Tibial nerve (tissue), 4 donors: ENCODE measurements at places on chromosomes 5 and 9. TPM values are rescaled to one million over a fixed set of nuclear protein-coding genes. Genes with fewer than 3 reads are reported as not detected.

- H3K4me1 ChIP-seq, result no peaks in the 10 kb centered on the region
- DNase-seq, result no peak
- no peaks in the 10 kb centered on the region for H3K27me3 ChIP-seq
- H3K36me3 ChIP-seq, result no peaks in the 10 kb centered on the region
Observed at GRCh38 chr5:25744908-25745307, 1100.1 kb upstream of the CDH10 start.

The DBH gene
- under 0.01 TPM for total RNA-seq

- no peaks in the 10 kb centered on the region for H3K36me3 ChIP-seq
- H3K27me3 ChIP-seq, result no peaks in the 10 kb centered on the region
- no peaks in the 10 kb centered on the region for H3K4me1 ChIP-seq
- no peak for DNase-seq
Observed at GRCh38 chr5:137158691-137159090, 340.4 kb downstream of the SPOCK1 start.

- no peaks in the 10 kb centered on the region for H3K36me3 ChIP-seq
- H3K27me3 ChIP-seq, result no peaks in the 10 kb centered on the region
- no peaks in the 10 kb centered on the region for H3K4me1 ChIP-seq
- H3K4me3 ChIP-seq, result no peak overlapping the region
- DNase-seq, result no peak
Observed at GRCh38 chr5:75322066-75322465, 15.0 kb upstream of the HMGCR start.

GRCh38 chr5:77235846-77236721, 25.6 kb downstream of the PDE8B start:
- H3K4me3 ChIP-seq, result no peak overlapping the region
- no peaks in the 10 kb centered on the region for H3K4me1 ChIP-seq
- H3K27me3 ChIP-seq, result no peaks in the 10 kb centered on the region
- DNase-seq, result no peak
- no peaks in the 10 kb centered on the region for H3K36me3 ChIP-seq
- H3K27ac ChIP-seq, result no peak overlapping the region

GRCh38 chr9:133605446-133605845, 3.7 kb downstream of the FAM163B start:
- H3K27ac ChIP-seq, result no peak overlapping the region
- H3K4me1 ChIP-seq, result no peaks in the 10 kb centered on the region
- no peaks in the 10 kb centered on the region for H3K36me3 ChIP-seq
- no peak for DNase-seq
- H3K4me3 ChIP-seq, result no peak overlapping the region

The COL15A1 gene
- total RNA-seq, result 55.3 TPM

The SHOC1 gene
- not detected for total RNA-seq

DNA sequence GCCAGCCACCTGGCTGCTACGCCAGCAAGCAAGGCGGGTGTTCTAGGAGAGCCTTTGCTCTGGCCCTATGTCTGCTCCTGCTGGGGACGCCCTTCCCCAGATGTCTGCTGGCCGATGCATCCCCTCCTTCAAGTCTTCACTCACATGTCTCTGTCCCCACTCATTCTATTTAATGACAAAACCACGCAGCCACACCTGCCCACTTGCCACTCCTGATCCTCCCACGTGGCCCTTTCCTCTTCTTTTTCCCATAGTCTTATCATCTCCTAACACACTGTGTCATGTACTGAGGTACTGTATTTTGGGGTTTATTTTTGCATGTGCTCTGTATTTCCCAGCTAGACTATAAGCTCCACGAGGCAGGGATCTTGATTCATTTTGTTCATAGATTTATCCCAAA, 62.0 kb upstream of the HRH2 start:
- no peak for DNase-seq
- H3K4me1 ChIP-seq, result no peaks in the 10 kb centered on the region
- no peaks in the 10 kb centered on the region for H3K36me3 ChIP-seq
- H3K4me3 ChIP-seq, result no peak overlapping the region
- H3K27ac ChIP-seq, result no peak overlapping the region

The ADGRD2 gene
- not detected for total RNA-seq

The FOXD4L4 gene
- total RNA-seq, result 0.44 TPM

- H3K27me3 ChIP-seq, result no peaks in the 10 kb centered on the region
- H3K36me3 ChIP-seq, result no peaks in the 10 kb centered on the region
- no peak for DNase-seq
- H3K4me3 ChIP-seq, result no peak overlapping the region
- H3K4me1 ChIP-seq, result no peaks in the 10 kb centered on the region
Observed at GRCh38 chr5:107610798-107611197, 59.9 kb downstream of the EFNA5 start.

DNA sequence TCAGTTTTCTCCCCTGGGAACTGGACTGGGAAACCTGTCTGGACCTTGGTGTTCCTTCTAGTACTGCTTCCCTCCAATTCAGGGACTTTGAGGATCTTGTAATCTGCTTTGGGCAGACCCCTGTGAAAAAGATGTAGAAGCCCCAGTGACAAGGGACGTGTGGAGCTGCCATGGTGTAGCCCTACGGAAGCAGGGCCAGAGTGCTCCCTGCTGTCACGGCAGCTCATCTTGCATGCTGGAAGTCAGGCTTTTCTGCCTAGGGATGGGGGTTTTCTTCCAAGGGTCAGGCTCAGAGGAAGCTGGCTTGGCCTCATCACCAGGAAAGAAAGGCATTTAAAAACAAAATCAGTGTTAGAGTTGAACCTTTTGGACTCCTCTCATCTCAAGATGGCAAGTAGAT, 86.4 kb downstream of the AMBP start:
- no peaks in the 10 kb centered on the region for H3K36me3 ChIP-seq
- no peak overlapping the region for H3K4me3 ChIP-seq
- DNase-seq, result no peak
- peaks cover 59% of the 10 kb centered on the region for H3K4me1 ChIP-seq
- no peak overlapping the region for H3K27ac ChIP-seq

DNA sequence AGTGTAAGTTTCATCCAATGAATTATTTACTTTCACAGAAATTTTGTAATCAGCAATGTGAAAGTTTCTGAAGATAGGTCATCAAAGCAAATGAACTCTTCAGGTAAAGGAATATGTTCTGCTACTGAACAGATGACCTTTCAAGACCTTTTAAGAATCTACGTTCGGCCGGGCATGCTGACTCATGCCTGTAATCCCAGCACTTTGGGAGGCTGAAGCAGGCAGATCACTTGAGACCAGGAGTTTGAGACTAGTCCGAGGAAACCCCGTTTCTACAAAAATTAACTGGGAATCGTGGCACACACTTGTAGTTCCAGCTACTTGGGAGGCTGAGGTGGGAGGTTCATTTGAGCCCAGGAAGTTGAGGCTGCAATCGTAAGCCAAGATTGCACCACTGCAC, 578.4 kb upstream of the COX7C start:
- no peaks in the 10 kb centered on the region for H3K36me3 ChIP-seq
- H3K27me3 ChIP-seq, result no peaks in the 10 kb centered on the region
- no peak for DNase-seq
- no peak overlapping the region for H3K27ac ChIP-seq
- H3K4me3 ChIP-seq, result no peak overlapping the region

The CFAP77 gene
- not detected for total RNA-seq
